ENCODE measurements at places on chromosomes 12 and 14.

DNA sequence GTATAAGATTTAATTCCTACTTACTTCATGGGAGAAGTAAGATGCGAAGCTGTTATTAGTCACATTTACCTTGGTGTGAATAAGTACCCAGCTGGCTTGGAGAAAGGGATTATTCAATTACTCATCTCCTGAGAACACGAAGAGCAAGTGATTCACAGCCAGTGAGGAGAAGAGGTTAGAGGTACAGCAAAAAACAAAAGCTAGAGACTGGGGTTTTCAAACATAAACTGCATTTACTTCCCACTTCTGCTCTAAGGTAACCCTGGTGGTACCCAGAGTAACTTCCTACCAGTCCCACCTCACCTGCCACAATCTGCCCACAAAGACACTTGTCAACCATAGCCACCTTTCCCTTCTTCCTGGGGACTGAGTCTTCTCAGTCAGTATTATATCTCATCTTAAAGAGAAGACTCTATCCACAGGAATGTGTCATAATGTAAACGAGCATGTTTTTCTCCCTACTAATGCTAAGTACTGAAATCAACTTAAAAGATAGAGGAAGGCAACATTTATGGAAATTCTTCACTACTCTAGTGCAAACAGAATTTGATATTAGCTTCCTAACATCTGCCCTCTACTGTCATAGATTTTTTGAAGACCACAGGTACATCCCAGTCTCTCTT lies 6.0 kb upstream of the IL22 start:
- peak; percentile 20 for DNase-seq

DNA sequence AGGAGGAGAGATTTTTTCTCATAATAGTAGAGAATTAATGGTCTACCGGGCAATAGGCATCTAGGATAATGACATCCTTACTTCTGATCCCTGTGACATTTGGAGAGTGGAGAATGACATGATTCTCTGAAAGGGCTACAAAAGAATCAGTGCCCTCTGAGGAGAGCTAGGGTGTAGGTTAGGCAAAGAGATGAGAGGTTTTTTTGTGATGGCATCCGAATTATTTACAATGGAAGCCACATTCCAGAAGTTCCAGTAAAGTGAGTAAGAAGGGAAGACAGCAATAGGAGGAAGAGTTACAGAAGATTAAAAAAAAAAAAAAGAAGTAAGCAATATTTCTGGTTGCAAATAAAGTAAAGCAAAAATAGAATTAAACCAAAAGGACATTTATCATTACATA lies 478.0 kb downstream of the RMST start:
- no peak for DNase-seq

DNA sequence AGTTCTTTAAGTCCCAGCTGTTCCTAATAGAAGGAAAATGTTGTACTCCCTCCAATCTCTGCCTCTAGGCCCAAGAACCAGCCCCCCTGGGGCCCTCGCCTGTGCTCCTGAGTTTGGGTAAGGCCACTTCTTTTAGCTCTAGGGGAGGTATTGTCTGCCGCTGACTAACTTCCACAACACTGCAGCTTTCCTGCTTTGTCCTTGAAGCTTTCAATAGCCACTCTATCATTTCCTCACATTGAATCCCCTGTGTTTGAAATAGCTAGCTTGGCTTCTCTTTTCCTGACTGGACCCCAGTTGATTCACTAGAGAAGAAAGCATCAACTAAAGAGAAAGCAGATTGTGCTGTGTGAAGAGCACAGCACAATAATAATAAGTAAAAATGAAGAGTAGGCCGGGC lies 28.8 kb downstream of the KRT80 start:
- no peak for DNase-seq

DNA sequence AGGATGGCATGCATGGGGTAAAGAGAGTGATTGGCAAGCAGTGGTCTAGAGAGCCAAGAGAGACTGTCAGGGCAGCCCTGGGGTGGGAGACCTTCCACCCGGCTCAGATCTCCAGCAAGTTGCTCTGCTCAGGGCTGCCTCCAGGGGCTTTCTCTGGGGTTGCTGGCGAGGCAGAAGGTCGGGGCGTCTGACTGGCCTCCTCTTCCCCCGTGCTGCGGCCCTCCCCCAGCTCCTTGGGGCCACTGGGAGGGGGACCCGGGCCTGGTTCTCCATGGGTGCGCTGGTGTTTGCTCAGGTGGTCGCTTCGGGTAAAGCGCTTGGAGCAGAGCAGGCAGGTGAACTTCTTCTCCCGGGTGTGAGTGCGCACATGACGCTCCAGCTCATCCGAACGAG lies 6.6 kb upstream of the AAAS start:
- DNase-seq = no peak

- DNase-seq = no peak
Measured at GRCh38 chr14:58769771-58770170, 132.0 kb downstream of the DACT1 start.

DNA sequence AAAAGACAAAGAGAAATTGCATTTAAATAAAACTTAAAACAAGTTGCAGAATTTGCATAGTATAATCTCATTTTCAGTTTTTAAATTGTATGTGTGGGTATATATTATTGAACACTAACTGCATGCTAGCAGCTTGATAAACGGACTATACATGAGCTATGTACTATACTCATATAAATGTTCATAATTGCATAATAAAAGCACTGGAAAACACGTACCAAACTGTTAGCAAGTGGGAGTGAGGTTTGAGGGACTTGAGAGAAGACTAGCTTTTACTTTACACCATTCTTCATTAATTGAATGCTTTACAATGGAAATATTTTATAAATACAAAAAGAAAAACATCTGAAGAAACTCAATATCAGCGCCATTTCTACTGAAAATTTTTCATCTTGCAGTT lies 32.2 kb upstream of the MDM1 start:
- no peak for DNase-seq

Data from RPMI7951 (cell line).